ACHN (cell line): ENCODE measurements at places on chromosomes 1 and 21.

- no peak for DNase-seq
These were observed 553.4 kb downstream of the PLPP3 start for GRCh38 chr1:56025942-56026341.

DNA sequence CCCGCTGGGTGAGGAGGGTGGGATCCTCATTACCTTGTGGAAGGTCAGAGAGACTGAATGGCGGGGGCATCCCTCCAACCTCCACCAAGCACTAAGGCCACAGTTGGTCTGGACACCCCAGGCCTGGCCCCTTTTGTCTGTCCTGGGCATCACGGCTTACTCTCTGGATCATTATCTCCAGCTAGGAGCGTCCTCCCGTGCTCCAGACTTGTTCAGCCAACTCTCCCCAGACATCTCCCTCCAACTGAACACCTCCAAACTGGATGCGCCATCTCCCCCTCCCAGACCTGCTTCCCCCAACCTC, 7.3 kb upstream of the GJB5 start:
- no peak for DNase-seq

- peak; percentile 72 for DNase-seq
These were observed 16.6 kb upstream of the LEMD1 start for GRCh38 chr1:205438213-205439158.

DNA sequence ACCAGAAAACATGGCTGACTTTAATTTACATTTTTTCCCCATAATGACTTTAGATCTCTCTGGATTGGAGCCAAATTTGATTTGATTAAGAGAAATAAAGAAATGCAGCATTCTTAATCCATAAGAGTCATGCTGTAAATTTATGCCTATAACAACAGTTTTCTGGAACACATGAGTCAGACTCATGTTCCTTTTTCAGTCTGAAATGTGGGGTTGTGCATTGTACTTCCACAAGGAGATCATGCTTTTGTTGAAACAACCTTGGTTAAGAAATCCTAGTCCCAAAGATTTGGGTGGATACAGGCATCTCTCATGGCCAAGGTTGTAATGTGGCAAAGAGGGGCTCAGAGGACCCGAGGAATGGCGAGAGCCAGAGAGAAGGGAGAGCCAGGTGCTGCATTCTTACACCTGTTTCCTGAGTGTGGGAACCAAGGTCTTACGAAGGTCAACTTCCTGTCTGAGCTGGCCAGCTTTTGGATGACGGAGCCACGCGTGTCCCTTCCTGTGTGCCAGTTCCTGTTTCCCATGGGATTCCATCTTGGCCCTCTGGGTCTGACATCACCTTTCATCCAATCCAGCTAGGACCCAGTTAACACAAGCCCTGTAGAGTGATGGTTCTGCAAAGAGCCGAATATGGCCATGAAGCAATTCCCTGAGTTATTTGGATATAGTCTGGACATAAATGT, 23.1 kb downstream of the CLDN14 start:
- no peak for DNase-seq

GRCh38 chr21:42582787-42583476, 69.3 kb downstream of the SLC37A1 start:
- no peak for DNase-seq

DNA sequence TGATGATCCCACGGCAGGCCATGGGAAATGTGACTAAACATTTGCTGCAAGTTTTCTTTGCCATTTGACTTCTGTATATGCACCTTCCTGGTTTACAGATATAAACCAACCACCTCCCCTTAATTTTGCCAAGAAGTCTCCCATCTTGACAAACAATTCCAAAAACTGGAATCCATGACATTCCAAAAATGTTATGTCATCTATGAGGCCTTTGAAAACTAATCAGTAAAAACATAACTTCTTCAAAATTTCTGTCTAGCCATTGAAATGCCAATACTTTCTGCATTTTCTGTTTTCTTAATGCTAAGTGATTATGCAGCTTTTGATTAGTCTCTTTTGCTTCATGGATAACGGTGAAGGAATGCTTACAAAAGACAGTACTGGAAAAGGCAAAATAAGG, 84.1 kb downstream of the LYST start:
- DNase-seq = peak; percentile 7

GRCh38 chr1:119250299-119250698, 109.8 kb upstream of the WARS2 start:
- DNase-seq = no peak

- DNase-seq = peak; percentile 74
These were observed 100.4 kb downstream of the GALNT2 start for GRCh38 chr1:230167419-230167852.

DNA sequence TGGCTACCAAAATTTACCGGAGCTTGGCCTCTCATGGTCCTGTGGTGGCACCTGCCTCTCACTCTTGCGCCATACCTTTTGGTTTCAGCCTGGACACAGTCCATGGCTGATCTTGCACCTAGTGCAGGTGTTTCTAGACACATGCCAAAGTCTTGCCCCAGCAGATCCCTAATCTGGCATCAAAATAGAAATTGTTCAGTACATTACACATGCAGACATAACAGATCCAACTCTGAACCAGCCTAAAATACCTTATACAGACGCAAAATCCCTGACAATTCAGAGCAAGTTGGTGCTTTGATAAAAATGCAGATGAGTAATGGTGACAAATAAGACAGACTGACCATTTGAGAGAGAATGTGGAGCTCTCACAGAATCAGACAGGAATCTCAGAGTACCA, 44.1 kb downstream of the NGF start:
- DNase-seq = no peak
